CD4-positive, alpha-beta T cell treated with Interferon alpha-2 for 1 hour (primary cell): ENCODE measurements at places on chromosomes 2 and 18.

DNA sequence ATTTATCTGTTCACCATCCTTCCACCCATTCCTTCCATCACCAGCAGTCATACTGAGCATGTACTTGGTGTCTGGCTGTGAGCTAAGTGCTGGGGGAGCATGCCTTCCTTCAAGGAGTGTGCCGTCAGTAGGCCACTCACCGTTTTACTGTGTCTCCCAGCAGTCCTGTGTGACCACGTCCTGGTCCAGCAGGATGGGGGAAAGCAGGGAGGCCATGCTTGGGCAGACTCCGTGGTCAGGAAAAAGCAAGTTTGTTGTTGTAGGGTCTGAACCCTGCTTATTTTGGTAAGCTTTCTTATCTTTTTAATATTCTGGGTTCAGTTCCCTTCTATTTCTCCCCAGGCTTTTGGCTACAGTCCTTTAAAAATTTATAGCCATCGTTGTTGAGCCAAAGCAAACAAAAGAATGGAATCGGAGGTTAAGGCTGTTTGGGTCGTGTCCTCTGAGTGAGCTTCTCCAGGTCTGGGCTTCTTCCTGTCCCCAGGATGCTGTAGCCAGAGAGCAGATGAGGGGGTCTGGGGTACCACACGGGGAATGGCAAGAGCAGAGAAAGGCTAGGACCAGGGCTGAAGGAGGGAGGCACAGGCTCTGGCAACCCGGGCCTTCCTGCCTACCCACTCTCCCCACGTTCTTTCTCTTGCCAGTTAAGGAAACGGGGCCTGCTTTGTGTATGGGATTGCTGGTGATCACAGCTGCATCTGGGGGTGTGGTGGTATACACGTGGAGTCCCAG is 13.5 kb downstream of the SLC30A3 start:
- no peak for DNase-seq

DNA sequence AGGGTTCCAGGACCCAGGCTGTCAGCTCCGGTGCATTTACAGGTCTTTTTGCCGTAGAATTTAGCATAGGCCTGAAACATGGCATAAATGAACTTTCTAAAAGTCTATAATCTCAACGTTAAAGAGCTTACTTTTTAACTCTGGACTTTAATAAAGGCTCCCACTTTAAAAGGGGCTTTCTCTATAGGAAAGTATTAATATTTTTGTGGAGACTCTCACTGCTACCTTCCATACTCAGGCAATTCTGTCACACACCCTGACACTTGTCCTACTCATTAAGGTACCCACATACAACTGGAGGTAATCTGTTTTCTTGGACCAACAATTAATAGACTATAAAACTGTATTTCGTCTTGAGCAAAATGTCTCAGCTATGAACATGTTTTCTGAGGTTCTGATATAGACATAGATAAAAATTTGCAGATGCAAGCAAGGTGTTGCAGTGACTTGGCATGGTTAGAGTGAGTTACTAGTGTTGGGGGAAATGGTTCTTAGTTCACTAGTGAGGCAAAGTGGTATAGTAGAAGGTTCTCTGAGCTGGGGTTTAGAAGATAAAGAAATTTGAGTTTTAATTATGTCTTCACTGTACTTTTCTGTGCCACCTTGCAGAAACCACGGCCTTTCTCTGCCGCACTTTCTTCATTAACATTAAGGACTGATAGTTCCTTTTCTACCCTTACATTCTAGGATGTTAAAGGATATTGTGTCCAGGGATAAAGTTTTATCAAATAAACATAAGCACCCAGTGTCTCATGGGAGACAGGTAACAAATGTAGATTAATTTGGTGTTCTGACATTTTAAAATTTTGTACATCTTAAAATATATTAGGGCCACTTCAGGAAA is 10.8 kb upstream of the NR4A2 start:
- peak; percentile 47 for DNase-seq

DNA sequence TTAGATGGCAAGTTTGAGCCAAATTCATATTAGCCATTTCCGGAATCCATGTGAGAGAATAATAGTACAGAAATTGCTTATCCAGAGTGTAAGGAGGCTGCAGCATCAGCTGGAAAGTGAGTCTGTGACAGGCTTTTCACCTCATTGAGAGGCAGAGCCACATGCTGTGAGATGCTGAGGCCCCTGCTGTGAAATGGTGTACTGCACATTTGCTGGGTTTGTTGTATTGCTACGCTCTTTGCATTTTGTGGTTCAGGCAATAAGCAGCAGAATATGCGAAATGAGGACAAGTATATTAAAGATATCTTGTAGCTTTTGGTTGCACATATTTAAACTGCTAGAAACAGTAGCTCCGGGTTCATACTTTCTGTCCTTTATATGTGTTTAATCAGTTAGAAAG is 37.0 kb downstream of the NABP1 start:
- DNase-seq: no peak

DNA sequence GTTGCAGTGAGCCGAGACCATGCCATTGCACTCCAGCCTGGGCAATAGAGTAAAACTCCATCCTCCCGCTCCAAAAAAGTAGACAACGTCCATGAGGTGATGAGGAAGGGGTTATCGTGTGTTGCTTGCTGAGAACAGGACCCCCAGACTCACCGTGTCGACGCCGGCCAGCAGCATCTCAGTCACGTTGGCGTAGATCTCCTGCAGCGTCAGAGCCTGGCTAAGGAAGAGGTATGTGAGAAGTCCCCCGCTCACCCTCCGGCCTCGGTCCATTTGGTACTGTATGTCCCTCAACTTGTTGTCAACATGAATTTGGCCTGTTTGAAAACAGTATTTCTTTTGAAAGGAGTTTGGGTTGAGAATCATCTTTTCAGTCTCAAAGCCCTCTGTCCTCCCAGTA is 20.9 kb downstream of the CYP27C1 start:
- no peak for DNase-seq

- DNase-seq: no peak
Observed at GRCh38 chr2:105396254-105397024, 2.4 kb downstream of the FHL2 start.

GRCh38 chr2:205975082-205975949 is 110.7 kb downstream of the INO80D start:
- no peak for DNase-seq

DNA sequence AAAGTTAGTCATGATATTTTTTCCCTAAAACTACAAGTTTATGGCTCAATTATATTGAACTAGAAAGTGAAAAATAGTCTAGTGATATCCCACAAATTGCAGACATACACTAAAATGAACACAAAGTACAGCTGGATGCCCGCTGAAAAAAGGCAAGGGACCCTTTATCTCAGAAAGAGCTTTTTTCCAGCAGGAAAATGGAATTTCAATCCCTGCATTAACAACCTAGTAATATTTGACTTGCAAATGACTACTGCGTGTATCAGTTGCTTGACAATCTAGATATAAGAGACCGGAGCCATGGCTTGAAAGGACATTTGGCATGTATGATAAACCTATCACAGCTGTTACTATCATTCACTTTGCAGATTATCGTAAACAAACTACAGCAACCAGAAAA is 49.1 kb downstream of the LRPPRC start:
- no peak for DNase-seq

GRCh38 chr18:77127769-77128671 is 4.6 kb downstream of the MBP start:
- peak; percentile 71 for DNase-seq

- DNase-seq: no peak
Observed at GRCh38 chr2:150646746-150647145, 159.3 kb upstream of the RND3 start.

GRCh38 chr2:84498150-84498799 is 18.0 kb upstream of the DNAH6 start:
- no peak for DNase-seq

DNA sequence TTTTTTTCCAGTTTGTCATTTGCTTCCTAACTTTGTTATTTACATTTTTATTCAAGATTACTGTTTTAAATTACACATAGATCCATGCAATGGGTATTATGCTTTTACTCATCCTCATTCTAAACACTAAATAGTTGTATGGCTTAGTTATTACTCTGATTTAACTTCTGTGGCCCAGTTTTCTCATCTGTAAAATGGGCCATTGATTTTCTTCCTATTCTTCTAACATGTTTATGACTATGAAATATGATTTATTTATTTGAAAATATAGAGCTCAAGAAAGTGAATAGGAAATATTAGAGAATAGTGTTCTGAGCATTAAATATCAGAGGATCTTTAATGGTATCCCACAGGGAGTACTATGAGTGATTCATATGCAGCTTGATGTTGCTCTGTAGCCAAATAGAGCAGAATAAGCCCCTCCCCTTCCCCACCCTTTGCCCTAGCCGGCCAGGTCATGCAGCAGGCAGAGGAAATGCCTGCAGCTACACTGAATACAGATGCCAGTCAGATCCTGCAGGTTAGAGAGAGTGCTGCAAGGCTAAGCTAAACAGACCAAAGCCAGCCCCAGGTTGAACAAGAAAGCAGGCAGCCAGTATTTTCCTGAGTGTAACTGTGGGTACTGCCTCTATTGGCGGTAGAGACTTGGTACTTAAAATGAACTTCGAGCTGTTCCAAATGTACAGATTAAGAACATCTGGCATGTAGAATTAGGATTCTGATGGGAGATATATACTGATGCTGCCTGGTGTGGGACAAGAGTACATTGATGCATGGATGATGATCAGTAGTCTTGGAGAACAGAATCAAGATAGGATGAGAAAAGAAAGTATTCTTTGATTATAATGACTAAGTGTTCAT is 11.7 kb upstream of the ACYP2 start:
- DNase-seq: peak; percentile 47

DNA sequence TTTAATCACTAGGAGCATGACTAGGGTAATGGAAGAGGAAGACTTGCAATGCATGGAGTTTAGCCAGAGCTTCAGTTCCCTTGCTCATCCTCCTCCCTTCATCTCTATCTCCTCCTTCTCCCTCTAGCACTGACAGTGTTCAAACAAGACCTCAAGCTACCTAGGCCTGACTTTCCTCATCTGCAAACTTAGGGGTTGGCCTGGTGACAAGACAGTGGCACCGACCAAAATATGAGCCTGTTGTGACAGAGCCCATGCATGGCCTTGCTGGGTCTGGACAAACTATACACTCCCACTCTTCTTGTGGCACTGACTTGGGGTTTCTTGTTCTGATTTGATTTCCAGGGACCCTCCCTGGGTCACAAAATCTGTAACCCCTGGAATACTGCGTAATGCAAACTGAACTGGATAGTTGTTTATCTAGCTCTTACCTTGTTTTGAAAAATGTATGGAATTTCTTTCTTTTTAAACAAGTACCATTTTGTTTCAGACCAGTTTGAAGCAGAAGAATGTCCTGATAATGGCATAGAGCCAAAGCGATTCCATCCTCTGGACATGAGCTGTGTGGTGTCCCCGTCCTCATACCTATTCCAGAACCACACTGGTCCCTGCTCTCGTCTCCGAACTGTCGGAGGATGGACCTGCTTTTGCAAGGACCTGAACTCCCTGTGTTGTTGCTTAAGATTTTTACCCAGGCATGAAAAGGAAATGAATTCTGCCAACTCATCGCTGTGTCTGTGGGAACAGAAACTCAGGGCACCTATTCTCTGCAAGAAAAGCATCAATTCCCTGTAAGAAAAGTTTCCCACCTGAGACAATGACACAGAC is 33.4 kb upstream of the PPP4R1 start:
- no peak for DNase-seq

DNA sequence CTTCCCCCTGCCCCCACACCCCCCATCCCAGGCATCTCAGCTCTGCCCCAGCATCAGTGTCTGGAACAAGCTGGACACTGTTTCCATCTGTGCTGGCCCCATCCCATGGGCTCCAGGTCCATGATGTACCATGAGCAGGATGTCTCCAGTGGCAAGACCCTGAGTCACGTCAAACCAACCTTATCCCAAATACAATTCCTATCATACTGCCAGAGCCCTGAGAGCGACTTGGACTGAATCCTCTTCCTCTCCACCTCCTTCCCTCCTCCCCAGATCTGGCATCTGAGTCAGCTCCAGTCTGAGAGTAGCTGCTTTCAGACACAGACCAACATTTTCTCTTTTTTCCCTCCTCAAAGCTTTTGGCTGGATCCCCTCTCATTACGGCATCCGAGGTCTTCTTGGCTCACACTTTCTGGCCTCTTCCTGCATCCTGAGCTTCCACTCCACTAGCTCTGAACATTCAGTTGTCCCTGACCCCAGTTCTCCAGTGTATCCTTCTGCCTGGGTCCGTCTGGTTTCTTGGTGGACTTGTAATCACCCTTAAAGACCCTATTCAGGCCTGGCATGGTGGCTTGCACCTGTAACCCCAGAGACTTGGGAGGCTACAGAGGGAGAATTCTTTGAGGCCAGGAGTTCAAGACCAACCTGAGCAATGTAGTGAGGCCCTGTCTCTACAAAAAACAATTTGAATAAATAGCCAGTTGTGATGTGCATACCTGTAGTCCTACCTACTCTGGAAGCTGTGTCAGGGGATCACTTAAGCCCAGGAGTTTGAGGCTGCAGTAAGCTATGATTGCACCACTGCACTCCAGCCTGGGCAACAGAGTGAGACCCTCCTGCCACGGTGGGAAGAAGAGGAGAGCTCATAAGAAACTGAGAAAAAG is 68.3 kb downstream of the ACKR3 start:
- DNase-seq: no peak

DNA sequence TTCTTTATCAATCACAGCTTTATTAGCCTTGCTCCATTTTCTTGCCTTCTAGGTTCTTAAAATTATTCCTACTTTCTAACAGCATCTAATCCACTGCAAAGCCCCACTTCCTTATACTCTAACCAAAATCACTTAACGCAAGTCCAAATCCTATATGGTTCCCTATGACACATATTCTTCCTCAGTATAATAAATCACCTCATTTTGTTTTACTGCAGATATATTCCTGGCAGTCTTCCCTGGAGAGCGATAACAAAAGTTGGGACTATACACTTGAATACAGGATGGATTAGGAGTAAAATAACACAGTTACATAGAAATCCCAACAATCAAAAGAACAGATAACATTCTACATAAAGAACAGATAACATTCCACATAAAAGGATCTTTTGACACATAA is 144.8 kb downstream of the ATAD2B start:
- DNase-seq: no peak

GRCh38 chr2:163626639-163627109 is 109.1 kb downstream of the FIGN start:
- no peak for DNase-seq

GRCh38 chr2:232611559-232612218 is 21.7 kb upstream of the EFHD1 start:
- DNase-seq: peak; percentile 50

GRCh38 chr18:76803814-76804213 is 18.5 kb upstream of the ZNF236 start:
- peak; percentile 75 for DNase-seq

DNA sequence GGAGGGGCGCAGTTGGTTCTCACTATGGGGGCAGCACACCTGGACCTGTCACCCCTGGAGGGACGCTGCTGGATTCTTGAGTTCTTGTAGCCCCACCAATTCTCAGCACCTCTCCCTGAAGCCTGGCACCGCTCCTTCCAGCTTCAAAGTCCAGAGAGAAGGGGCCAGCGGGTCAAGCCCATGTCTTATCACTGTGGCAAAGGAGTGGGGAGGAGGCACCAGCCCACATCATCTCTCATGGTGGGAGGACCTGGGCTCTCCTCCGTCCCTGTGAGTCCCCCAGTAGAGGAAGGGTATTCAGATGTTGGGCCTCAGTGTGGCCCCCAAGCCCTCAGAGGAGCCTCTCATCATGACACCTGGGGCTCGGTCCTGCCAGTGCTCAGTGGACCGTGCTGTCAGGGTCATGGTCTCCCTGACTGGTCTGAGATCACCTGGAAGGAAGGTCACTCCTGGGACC is 67.4 kb downstream of the HS1BP3 start:
- DNase-seq: no peak
